Naive thymus-derived CD4-positive, alpha-beta T cell (primary cell): ENCODE measurements at places on chromosomes 3 and 15.

GRCh38 chr3:188339410-188340295 is 185.7 kb downstream of the LPP start:
- H3K27me3 ChIP-seq = no peaks in the 10 kb centered on the region
- peaks cover 17% of the 10 kb centered on the region for H3K4me1 ChIP-seq
- no peak overlapping the region for H3K27ac ChIP-seq

DNA sequence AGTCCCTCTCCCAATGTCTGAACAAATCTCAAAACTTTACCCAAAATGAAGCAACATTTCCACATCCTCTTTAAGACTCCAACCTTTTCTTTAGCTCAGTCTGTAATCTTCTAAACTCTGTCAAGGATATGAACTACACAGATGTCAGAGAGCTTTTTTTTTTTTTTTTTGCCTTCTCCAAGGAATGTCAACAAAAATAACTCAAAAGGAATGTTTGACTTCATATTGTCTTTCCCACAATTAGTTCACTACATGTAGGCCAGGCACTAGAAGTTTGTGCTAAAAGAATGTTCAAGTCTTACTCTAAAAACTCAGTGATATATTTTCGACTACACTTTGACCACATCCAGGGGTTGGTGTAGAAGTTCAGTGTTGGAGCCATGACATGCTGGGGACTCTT is 37.1 kb downstream of the ADAMTS9 start:
- no peak overlapping the region for H3K27ac ChIP-seq
- H3K4me1 ChIP-seq = no peaks in the 10 kb centered on the region
- H3K4me3 ChIP-seq = no peak overlapping the region
- DNase-seq = no peak
- H3K27me3 ChIP-seq = no peaks in the 10 kb centered on the region

DNA sequence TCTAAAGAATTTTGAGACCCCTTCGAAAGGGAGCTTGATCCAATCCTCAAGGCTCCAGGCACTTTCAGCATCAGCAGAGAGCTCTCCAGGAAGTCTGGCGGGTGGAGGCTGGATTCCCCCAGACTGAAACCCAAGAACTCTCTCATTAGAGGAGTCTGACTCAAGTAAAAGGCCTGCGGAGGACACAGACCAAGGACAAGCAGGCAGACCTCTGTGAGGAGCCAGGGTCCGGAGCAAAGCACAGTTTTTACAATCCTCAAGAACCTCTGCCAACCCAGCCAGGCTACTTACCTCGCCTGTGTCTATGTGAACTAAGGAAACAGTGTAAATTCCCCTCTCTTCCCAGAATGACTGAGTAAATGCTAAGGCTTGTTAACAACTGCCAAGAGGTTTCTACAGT is 86.2 kb downstream of the FBN1 start:
- no peaks in the 10 kb centered on the region for H3K36me3 ChIP-seq
- H3K4me1 ChIP-seq = no peaks in the 10 kb centered on the region
- no peaks in the 10 kb centered on the region for H3K27me3 ChIP-seq
- DNase-seq = no peak

DNA sequence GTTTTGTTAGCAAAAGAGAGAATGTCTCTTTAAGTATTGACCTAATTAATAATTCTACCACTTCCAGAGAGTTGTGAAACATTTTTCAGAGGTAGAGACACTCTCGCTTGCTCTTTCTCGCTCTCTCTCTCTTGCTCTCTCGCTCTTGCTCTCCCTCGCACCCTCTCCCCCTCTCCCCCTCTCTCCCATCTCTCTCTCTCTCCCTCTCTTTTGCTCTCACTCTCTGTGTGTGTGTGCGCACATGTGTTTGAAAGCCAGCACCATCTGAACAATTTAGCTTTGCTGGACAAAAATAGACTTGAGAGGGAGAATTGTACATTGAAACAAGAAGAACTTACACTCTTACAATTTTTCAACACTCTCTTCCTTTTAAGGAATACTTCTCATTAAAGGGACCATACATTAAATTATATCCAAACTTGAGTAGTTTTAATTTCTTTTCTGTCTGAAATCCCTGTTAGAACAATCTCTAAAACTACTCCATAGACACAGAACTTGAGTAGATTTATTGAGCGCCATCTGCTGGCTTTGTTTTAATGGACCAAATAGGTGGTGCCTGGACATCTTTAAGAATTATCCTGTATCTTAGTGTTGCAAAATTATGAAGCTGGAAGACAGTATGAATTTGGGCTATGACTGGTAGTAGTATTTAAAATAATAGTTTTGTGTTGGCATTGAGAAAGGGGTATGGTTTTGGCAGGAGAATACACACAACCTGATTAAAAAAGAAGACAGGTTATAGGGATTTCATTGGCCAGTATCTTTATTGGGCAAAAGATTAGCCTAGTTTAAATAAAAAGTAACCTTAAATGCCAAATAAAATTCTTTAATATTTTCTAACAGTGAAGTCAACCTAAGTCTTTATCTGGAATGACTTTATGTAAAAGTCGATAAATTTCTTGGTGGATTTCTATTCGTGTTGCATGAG is 124.6 kb downstream of the AKAP13 start:
- peaks cover 11% of the 10 kb centered on the region for H3K4me1 ChIP-seq
- H3K27me3 ChIP-seq = no peaks in the 10 kb centered on the region
- H3K27ac ChIP-seq = no peak overlapping the region
- DNase-seq = peak; percentile 36
- H3K4me3 ChIP-seq = no peak overlapping the region
- no peaks in the 10 kb centered on the region for H3K36me3 ChIP-seq

- no peak for DNase-seq
- H3K4me1 ChIP-seq = no peaks in the 10 kb centered on the region
- no peak overlapping the region for H3K27ac ChIP-seq
- H3K36me3 ChIP-seq = no peaks in the 10 kb centered on the region
- H3K4me3 ChIP-seq = no peak overlapping the region
These were observed 1686.7 kb downstream of the SI start for GRCh38 chr3:163391407-163392181.

- no peaks in the 10 kb centered on the region for H3K27me3 ChIP-seq
- no peaks in the 10 kb centered on the region for H3K36me3 ChIP-seq
- no peaks in the 10 kb centered on the region for H3K4me1 ChIP-seq
- no peak overlapping the region for H3K4me3 ChIP-seq
- DNase-seq = no peak
- no peak overlapping the region for H3K27ac ChIP-seq
These were observed 339.7 kb downstream of the NLGN1 start for GRCh38 chr3:173737167-173737808.

GRCh38 chr3:113312416-113312815 is 101.1 kb downstream of the BOC start:
- H3K36me3 ChIP-seq = no peaks in the 10 kb centered on the region
- no peak overlapping the region for H3K27ac ChIP-seq
- no peak for DNase-seq

DNA sequence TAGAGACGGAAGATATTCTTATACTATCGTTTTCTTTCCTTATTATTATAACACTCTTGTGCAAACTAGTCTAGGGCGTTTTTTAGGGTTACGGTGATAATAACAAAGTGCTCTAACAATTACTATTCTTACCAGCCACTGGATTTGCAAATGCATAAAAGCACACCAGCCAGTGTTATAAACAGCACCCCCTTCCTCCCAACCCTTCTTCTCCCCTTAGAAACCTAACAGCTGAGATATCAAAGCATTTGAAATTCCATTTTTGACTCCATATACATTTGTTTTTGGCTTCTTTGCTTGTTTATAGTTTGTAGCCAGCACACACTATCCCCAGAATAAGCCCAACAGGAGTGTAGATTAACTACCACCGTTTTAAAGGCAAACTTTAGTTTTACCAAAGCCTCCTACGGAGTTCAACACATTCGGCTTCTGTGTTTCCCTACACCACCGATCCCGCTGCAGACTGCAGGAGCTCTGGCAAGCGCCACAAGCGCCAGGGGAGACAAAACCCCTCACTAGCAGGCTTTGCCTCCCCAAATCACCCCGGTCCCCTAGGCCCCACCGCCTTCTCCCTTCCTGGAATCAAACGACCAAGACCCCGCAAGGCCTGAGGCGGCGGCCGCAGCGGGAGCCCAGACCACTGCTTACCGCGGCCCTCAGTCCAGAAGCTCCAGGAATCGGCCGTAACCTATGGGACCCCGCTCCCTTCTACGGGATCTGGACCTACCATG is 461 bp downstream of the COPB2 start:
- H3K4me1 ChIP-seq = peaks cover 13% of the 10 kb centered on the region
- H3K36me3 ChIP-seq = no peaks in the 10 kb centered on the region
- H3K4me3 ChIP-seq = peak overlapping the region; percentile 91
- H3K27me3 ChIP-seq = no peaks in the 10 kb centered on the region
- peak overlapping the region; percentile 93 for H3K27ac ChIP-seq
- no peak for DNase-seq

DNA sequence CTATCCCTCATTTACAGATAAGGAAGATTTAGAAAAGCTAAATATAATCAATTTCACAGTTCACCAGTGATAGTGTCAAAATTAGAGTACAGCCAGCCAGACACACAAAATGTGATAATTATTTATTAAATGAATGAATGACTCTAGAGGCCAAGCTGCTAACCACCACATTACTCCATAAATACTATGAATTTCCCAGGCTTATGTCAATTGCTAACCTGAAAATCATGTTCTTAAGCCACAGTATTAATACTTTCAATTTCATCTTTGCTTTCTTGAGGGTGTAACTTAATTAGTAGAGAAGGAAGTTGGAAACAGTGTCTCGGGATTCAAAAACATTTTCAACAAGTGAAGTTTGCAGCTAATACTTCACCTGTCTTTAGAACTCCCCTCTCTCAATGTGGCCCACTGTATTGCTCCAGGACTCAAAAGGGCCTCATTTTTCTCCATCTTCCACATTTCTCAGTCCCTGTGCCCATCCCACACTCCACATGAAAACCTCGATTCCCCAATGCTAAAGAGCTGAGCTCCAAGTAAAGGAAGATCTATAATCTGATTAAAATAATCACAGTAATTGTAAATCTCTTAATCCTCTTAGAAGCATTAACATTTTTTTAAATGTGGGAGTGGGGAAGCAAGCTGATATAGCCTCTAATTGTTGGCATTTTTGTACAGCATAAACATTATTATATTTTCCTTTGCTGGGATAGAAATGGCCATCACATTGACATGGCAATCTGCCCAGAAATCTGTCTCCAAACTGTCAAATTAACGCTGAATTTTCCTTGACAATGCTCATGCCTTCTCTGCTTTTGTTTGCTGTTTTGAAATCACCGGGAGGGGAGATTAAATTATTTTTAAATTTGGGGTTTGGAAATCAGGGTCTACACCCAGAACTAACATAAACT is 765.1 kb downstream of the ROBO1 start:
- no peaks in the 10 kb centered on the region for H3K4me1 ChIP-seq
- no peak overlapping the region for H3K4me3 ChIP-seq
- no peak for DNase-seq
- H3K27me3 ChIP-seq = no peaks in the 10 kb centered on the region
- no peak overlapping the region for H3K27ac ChIP-seq
- no peaks in the 10 kb centered on the region for H3K36me3 ChIP-seq

DNA sequence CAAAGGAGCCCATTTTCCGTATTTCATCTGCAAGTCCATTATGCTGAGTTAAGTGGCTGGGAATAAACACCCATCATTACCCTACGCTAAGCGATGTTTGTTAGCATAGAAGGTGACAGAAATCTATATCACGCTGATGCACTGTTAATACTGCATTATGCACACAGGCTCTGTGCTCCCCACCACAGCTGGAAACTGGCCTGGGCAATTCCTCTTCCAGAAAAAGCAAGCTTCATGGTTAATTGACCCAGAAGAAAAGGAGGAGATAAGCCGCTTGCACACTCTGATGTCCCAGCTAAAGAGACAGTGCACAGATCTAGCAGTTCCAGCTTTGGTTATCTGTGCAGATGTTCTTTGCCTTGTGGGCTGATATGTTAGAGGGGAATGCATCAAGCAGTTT is 232.6 kb downstream of the NTRK3 start:
- H3K4me3 ChIP-seq = no peak overlapping the region
- no peaks in the 10 kb centered on the region for H3K27me3 ChIP-seq
- H3K36me3 ChIP-seq = no peaks in the 10 kb centered on the region
- H3K4me1 ChIP-seq = no peaks in the 10 kb centered on the region
- no peak overlapping the region for H3K27ac ChIP-seq

DNA sequence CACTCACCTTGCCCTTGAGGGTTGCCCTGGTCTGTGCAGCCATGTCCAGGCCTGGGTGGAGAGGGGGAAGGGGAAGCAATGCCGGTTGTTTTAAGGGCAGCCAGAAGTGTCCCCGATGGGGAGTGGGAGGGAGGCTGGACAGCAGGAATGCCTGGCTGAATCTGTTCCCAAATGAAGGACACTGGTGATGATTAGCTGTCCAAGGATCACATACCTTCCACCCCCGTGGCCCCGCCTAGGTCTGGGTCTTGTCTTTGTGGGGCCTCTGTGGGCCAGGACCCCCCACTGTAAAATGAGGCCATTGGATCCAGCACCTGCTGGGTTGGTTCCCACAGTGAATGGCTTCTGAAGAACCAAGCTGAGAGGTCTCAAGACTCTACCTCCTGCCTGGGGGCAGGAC is 71.4 kb downstream of the FBLN2 start:
- DNase-seq = no peak
- no peaks in the 10 kb centered on the region for H3K4me1 ChIP-seq
- no peak overlapping the region for H3K4me3 ChIP-seq
- no peak overlapping the region for H3K27ac ChIP-seq
- no peaks in the 10 kb centered on the region for H3K36me3 ChIP-seq

DNA sequence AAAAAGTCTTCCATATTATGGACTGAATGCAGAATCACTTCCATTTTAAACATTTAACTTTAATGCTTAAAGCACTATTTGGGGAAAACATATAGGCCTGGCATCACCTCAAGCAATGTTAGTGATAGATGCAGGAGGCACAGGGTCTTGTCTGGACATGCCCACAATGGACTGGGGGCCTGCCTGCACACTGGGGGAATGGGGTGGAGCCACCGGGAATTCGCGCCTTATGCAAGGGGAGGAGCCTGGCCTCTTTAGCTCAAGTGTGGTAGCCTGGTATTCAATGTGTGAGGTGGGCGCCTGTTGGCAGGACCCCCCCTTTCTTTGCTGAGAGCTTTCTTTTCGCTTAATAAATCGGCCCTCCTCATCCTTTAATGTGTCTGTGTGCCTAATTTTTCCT is 29.9 kb downstream of the ACKR4 start:
- no peak overlapping the region for H3K4me3 ChIP-seq
- no peak for DNase-seq
- H3K27ac ChIP-seq = no peak overlapping the region
- no peaks in the 10 kb centered on the region for H3K27me3 ChIP-seq
- H3K36me3 ChIP-seq = no peaks in the 10 kb centered on the region

DNA sequence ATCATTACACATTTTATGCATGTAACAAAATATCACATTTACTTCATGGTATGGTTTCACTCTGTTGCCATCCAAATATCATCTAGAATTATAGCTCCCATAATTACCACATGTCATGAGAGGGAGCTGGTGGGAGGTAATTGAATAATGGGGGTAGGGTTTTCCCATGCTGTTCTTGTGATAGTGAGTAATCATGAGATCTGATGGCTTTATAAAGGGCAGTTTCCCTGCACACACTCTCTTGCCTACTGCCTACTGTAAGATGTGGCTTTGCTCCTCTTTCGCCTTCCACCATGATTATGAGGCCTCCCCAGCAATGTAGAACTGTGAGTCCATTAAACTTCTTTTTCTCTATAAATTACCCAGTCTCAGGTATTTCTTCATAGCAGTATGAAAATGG is 123.4 kb downstream of the SATB1 start:
- no peaks in the 10 kb centered on the region for H3K36me3 ChIP-seq
- no peaks in the 10 kb centered on the region for H3K4me1 ChIP-seq
- H3K4me3 ChIP-seq = no peak overlapping the region
- no peaks in the 10 kb centered on the region for H3K27me3 ChIP-seq
- H3K27ac ChIP-seq = no peak overlapping the region

- H3K36me3 ChIP-seq = no peaks in the 10 kb centered on the region
- H3K27me3 ChIP-seq = no peaks in the 10 kb centered on the region
- H3K4me1 ChIP-seq = no peaks in the 10 kb centered on the region
- no peak overlapping the region for H3K4me3 ChIP-seq
These were observed 58.7 kb downstream of the PTPRG start for GRCh38 chr3:61620073-61620472.
